ENCODE measurements at places on chromosomes 4 and X. TPM values are rescaled to one million over a fixed set of nuclear protein-coding genes. Genes with fewer than 3 reads are reported as not detected.

The PHKA1 gene
- 3.9 TPM for total RNA-seq

The ANK2 gene
- total RNA-seq: 35.1 TPM

The POU3F4 gene
- total RNA-seq: not detected

The IL3RA gene
- total RNA-seq: 15.5 TPM

The EDA gene
- total RNA-seq: 0.65 TPM

The PTTG2 gene
- total RNA-seq: not detected

The CYP2U1 gene
- total RNA-seq: 3.8 TPM

The BMP3 gene
- total RNA-seq: not detected

The MAP9 gene
- under 0.01 TPM for total RNA-seq

GRCh38 chr4:47733302-47734175 is 104.3 kb downstream of the CORIN start:
- no peak for DNase-seq

DNA sequence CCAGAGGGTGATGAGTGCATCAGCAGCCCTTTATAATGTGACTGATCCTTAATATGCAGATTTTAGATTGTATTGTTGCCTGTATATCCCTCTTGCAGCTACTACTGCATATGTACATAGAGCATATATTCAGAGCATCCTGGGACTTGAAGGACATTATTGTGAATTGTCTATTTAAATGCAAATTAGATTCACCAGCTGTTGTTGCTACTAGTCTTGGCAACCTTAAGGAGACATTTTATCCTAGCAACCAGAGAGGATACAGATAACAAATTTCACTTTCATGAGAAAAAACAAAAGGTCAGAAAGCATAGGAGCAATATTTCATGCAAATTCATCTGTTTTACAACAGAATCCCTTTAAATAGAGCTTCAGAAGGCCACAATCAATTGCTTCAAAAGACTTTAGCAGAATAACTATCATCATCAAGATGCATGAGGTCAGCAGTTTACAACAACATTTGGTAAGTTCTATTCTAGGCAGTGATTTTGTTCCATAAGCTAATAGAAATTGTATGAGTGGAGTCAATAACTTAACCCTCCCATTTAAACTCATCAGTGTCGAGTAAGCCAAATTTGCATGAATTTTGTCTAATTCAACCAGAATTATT is 148.6 kb downstream of the GC start:
- DNase-seq: no peak

- DNase-seq: no peak
Measured at GRCh38 chr4:6910340-6910959, 824 bp downstream of the TBC1D14 start.

- DNase-seq: no peak
Measured at GRCh38 chr4:60743654-60744053, 456.5 kb upstream of the ADGRL3 start.

DNA sequence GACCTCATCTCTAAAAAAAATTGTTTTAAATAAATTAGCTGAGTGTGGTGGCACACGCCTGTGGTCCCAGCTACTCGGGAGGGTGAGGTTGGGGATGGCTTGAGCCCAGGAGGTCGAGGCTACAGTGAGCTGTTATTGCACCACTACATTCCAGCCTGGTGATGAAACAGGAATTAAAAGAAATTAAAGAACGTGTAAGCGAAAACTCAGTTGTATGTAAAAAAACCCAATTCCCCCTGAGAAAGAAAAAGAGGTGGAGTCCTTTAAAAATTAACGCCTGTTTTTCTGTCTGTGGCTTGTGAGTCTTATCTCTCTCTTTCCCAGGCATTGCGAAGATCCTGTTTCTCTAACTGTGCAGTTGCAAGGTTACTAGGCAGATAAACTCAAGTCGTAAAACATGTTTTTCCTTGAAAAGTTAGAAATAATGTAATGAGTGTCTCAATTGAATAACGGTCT is 22.1 kb downstream of the EPGN start:
- DNase-seq: no peak

- DNase-seq: no peak
Measured at GRCh38 chr4:158965226-158965625, 137.7 kb upstream of the RAPGEF2 start.

- DNase-seq: no peak
Measured at GRCh38 chr4:4614925-4615678, 73.3 kb upstream of the STX18 start.

- DNase-seq: no peak
Measured at GRCh38 chrX:30865612-30866011, 23.4 kb downstream of the TAB3 start.

DNA sequence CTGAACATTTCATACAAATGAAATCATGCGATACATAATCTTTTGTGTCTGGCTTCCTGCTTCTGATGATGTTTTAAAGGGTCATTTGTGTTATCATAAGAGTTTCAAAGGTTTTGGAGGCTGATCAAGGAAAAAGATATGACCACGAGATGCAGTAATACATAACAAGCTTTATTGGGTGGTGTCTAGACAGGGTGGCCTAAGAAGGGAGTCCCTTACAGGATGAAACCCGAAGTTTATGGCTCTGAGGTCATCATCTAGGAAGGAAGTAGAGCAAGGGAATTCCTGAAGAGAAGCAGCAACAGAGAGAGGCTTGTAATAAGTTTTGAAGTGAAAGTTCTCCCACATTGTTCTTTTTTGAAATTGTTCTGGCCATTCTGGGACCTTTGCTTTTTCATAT is 40.8 kb upstream of the SOD3 start:
- DNase-seq: no peak

DNA sequence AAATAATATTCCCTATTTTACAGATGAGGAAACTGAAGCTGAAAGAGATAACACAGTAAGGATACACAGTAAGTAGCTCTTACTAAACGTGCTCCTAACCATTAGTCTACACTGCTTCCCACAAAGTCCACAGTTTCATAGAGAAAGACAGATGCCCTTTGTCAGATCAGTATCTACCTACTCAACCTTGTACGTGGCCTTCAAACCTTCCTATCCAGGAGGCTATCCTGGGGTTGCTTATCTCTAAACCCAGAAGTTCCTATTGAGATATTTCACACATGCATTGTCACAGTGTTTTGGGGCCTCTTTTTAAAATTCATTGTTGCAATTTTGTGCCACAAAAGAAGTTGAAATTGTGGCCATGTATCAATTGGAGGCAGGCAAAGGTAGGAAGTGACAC is 208.0 kb downstream of the ENOX2 start:
- DNase-seq: no peak

DNA sequence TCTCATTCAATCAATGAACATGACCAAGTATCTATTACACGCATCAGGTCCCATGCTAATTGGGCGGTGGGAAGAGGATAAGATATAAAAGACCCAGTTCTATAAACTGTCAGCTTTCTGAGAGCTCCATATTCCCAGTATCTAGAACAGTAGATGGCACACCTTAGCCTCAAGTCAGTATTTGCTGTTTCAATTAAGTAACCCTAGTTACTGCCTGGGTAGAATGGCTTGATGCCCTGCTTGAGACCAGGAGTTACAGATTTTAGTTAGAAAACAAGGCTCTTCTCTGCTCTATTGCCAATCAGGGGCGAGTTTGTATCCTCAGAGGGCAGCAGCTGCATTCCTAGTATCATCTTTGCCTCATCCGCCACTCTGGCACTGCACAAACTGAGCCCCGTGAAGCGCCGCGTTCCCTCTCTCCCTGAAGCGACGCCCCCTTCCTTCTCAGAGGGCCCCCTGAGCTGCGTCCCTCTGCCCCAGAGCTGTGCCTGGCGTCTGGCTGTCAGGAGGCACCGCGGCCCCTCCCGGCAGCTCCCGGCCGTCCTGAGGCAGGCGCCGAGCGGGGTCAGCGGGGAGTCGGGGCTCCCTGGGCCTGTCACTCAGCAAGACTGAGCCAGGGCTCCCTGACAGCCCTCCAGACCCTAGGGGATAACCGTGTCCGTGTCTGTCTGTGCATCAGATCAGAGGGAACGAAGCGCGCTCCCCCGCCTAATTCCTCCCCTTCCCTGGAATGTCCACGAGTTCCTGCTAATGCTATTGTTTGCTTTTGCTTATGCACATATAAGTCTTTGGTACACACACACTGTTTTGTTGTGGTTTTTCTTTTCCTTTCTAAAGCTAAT is 212.4 kb upstream of the TTC29 start:
- DNase-seq: peak; percentile 51

DNA sequence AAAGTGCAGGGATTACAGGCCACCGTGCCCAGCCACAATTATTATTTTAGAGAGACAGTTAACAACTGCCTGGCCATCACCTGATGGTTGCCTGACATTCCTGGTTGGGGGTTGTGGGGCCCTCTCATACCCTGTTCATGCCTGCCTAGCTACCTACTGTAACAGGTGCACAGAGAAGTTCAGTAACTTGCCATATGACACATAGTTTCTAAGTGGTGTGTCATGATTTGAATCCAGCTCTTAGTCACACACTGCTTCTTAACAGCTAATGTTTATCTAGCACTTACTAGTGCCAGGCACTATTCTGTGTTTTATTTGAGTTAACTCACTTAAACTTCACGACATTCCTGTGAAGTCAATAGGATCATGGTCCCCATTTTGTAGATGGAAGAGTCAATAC is 122.7 kb upstream of the JADE1 start:
- no peak for DNase-seq

- DNase-seq: peak; percentile 50
Measured at GRCh38 chr4:185238750-185239149, 29.4 kb downstream of the SNX25 start.

- DNase-seq: no peak
Measured at GRCh38 chr4:164935363-164935762, 42.1 kb downstream of the TRIM61 start.

GRCh38 chr4:108529984-108530905 is 90.1 kb upstream of the RPL34 start:
- no peak for DNase-seq

DNA sequence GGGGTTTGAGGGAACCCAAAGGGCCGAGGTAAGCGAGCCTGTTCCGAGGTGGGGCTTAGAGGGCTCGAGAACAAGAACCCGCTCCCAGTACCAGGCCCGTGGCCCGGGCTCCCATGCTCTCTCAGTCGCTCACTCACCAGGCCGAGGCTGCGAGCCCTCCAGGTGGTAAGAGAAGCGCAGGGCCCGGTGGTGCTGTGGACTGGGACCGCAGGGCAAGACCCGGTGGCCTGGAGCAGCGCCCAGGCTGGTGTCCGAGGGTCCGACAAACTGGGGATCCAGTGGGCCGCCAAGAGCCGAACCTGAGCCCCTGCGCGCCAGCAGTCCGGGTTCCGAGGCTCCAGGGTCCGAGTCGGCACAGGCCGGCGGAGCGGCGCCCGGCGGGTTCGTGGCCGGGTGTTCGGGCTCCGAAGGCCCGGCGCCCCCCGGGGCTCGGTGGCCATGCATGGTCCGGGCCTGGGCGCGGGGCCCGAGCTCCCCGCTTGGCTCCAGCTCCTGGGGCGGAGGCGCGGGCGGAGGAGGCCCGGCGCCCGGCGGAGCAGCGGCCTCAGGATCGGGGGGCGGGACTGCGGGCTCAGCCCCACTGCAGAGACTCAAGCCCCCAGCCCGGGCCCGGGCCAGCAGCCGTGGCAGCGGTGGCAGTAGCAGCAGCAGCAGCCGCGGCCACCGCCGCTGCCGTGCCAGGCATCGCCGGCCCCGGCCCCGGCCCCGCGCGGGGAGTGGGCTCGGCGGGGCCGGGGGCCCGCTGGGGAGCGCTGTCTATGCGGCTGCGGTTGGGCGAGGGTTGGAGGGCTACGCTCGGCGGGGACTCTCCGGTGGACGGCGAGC is 833 bp downstream of the FGD1 start:
- peak; percentile 26 for DNase-seq

- no peak for DNase-seq
Measured at GRCh38 chr4:109444182-109444844, 10.7 kb downstream of the SEC24B start.

GRCh38 chr4:1170156-1170975 is 2.0 kb downstream of the SPON2 start:
- no peak for DNase-seq

DNA sequence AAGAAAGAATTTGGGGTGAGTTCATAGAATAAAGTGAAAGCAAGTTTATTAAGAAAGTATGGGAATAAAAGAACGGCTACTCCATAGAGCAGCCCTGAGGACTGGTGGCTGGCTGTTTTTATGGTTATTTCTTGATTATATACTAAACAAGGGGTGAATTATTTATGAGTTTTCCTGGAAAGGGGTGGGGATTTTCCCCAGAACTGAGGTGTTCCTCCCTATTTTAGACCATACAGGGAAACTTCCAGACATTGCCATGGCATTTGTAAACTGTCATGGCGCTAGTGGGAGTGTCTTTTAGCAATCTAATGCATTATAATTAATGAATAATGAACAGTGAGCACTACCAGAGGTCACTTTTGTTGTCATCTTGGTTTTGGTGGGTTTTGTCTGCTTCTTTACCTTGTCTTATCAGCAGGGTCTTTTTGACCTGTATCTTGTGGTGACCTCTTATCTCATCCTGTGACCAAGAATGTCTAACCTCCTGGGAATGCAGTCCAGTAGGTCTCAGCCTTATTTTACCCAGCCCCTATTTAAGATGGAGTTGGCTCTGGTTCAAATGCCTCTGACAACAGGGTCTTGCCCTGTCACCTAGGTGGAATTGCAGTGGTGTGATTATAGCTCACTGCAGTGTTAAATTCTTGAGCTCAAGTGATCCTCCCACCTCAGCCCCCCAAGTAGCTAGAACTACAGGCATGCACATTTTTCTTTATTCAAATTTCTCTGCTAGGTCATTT is 27.1 kb downstream of the RAPGEF2 start:
- DNase-seq: no peak

DNA sequence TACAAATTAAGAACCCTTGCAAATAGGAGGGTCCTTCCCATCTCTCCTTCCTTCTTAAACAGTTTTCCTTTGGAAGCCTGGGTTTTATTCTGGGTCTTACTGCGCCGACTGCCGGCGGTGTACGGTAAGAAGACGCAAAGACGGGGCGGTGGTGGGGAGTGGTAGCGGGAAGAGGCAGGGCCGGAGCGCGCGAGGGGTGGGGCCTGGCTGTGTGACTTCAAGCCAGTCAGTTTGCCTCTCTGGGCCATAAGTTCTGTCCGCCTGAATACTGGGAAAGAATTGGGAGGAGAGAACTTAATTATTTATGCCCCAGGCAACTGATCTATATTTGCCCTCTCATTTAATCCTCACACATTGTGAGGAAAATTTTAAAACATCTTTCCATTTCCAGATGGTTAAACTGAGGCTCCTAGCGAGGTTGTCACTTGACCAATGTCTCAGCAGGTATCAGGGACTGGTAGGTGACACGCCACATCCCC is 726 bp upstream of the KANTR start:
- DNase-seq: peak; percentile 84

- peak; percentile 63 for DNase-seq
Measured at GRCh38 chr4:7043284-7044136, at the start of gene TADA2B. TSS of gene TADA2B (plus strand) at chr4:7043372. CDS start at chr4:7043580, 208 bp downstream.

- no peak for DNase-seq
Measured at GRCh38 chrX:31600823-31601222, 529.0 kb upstream of the FTHL17 start.

- DNase-seq: no peak
Measured at GRCh38 chr4:148288448-148288847, 153.8 kb downstream of the NR3C2 start.

All from lung microvascular endothelial cell (primary cell).